ENCODE measurements at places on chromosomes 4 and X.

- DNase-seq = no peak
Measured at GRCh38 chrX:44459501-44459900, 83.2 kb downstream of the FUNDC1 start.

- DNase-seq = no peak
Measured at GRCh38 chr4:168139336-168139735, 47.0 kb downstream of the ANXA10 start.

DNA sequence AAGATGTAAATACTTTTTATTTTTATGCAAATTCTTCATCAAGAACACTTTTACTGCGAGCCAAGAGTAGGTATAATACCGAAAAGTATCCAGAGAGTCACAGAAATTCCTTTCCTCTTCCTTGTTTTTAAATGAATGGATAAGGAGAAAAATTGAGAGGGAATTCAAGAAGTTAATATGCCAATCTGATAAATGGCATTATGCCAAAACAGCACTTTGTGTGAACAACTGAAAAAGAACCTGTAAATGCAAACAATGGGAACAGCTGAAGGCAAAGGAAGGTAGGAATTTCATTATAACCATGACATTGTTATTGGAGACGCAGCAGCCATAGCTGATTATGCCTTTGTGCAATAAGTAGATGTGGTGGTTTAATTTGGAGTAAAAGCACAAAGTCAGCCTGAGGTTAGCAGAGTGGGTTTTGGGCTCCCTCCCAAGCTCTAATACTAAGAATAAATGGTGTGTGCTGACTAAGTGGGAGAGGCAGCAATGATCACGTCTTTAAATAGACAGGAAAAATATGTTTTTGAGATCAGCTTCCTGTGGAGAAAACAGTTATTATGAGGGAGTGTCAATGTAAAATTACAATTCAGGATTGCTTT lies 209.8 kb upstream of the NDST4 start:
- DNase-seq = no peak

DNA sequence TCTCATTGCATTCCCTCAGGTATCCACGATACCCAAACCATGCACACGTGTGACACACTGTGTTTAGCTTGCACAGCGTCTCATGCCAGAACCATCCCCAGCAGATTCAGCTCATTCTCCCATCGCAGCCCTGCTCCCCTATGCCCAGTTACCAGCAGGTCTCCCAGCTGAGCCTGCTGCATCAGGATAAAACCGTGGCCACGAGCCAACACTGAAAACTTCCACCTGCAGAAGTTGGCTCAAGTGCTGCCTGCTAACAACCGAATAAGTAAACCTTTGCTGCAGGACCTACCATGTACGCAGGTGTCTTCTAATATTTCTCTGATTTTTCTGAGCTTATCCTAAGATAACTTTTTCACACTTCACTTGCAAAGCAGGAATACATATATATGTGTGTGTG lies 120.4 kb upstream of the STS start:
- no peak for DNase-seq

Measured in GM13976 (cell line).